GM23248 (cell line): ENCODE measurements at places on chromosomes 6 and 20. TPM values are rescaled to one million over a fixed set of nuclear protein-coding genes. Genes with fewer than 3 reads are reported as not detected.

DNA sequence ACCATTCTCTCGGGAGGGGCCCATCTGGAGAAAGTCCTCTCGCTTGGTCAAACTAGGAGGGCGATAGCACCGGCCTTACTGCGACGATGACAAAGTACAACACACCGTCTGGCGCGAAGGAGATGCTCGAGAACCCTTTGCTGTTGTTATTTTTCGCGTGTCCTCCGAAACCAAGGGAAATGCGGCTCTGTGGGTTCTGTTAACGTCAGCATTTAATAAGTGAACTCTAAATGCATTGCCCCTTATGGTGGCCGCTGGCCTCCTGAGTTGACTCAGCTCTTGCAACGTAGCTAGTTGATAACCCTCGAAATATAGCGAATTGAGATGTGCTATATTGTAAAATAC is 577 bp upstream of the SCAND1 start:
- no peaks in the 10 kb centered on the region for H3K27me3 ChIP-seq
- H3K36me3 ChIP-seq, result no peaks in the 10 kb centered on the region
- H3K4me1 ChIP-seq, result peaks cover 18% of the 10 kb centered on the region
- DNase-seq, result peak; percentile 77
- H3K4me3 ChIP-seq, result peak overlapping the region; percentile 83

GRCh38 chr20:51884561-51884960 is 82.2 kb upstream of the SALL4 start:
- no peak overlapping the region for H3K4me3 ChIP-seq
- no peaks in the 10 kb centered on the region for H3K36me3 ChIP-seq
- H3K4me1 ChIP-seq, result peaks cover 5% of the 10 kb centered on the region; the same call in 1 of the 2 replicates

The BICRAL gene
- 2.4 and 2.5 TPM in 2 replicates for polyA plus RNA-seq

DNA sequence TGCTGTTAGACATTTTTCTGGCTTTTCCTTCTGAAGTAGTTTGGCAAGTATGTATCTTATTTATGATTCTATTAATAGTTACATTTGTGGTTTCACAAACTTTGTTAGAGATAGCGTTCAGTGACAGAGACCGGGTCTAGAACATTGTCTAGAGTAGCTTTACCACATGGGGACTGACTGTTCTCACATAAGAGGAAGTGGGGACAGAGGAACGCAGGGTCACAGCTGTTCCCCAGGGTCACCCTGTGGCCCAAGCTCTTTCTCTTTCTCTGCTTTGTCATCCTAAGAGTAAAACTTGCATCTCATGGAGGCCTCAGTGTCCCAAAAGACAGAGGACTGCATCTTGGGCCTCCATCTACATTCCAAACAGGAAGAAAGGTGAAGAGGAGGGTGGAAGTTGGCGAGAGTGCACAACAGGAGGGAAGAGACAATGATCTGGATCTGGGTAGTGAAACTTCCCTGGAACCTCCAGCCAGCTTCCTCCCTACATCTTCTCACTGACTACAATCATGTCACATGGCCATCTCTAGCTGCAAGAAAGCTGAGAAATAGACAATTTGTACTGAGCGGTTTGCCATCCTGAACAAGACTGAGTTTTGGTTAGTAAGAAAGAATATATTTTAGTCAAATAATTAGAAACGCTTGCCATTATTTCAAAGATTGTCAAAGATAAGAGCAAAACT is 645.8 kb upstream of the ARID1B start:
- H3K36me3 ChIP-seq, result no peaks in the 10 kb centered on the region
- H3K27me3 ChIP-seq, result no peaks in the 10 kb centered on the region
- no peak for DNase-seq

DNA sequence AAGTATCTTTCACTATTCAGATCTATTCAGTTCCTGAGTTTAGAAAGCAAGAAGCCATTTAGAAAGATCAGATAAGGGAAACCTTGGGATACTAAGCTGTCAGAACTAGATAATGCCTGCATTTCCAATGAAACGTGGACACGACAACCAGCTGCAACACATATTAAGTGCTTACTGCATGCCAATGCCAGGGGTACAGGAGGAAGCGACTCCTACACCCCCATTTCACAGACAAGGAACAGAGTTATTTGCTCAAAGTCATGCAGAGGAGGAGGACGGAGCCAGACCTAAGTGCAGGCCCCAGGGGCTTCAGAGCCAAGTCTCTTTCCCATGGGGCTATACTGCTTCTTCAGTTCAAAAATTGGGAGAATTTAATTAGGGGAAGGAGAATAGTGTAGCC is 62.4 kb downstream of the PREX1 start:
- no peak overlapping the region for H3K4me3 ChIP-seq
- peaks cover 12% of the 10 kb centered on the region; the same call in 1 of the 2 replicates for H3K27me3 ChIP-seq
- no peaks in the 10 kb centered on the region for H3K36me3 ChIP-seq
- no peaks in the 10 kb centered on the region for H3K4me1 ChIP-seq

DNA sequence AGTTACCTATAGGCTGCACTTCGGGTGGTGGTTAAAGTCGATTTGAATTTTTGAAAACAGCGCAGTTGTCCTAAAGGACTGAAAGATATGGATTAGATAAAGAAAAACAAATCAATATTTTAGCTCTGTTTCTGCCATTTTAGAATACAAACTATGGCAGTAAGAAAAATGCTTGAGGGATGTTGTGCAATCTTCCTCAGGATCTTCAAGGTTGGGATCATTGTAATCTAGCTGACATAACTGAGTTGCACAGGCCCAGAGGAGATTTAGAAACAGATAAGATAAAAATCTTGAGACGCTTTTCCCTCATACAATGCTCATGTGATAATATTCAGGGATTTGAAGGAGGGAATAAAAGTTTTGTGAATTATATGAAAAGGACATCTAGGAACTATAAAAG is 926 bp downstream of the PEX3 start:
- peak overlapping the region; percentile 49 for H3K27ac ChIP-seq
- H3K4me1 ChIP-seq, result peaks cover 15% of the 10 kb centered on the region
- no peaks in the 10 kb centered on the region for H3K36me3 ChIP-seq
- peak overlapping the region; percentile 87 for H3K4me3 ChIP-seq

The TSBP1 gene
- polyA plus RNA-seq, result not detected in 2 replicates

The SNRNP48 gene
- 9.7 and 11.5 TPM in 2 replicates for polyA plus RNA-seq

The FAM209B gene
- polyA plus RNA-seq, result not detected in 2 replicates

The GPR6 gene
- polyA plus RNA-seq, result not detected in 2 replicates

DNA sequence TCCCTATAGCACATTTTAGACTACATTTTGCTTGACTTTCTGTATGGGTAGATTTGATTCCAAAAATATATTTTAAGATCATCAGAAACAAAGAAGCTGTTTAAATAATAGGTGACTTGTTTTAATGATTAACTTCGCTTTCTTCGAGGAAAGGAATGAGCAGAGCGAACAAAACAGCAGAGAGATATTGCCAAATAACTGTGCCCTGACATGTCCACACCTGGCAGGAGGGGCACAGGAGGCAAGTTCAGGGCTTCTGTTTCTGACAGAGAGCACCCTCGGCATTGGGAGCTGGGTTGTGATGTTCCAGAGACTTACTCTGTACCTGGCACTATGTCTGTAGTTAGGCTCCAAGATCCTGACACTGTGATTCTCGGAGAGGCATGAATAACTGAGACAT is 155.7 kb upstream of the SASH1 start:
- H3K4me1 ChIP-seq, result peaks cover 12% of the 10 kb centered on the region
- DNase-seq, result no peak
- no peaks in the 10 kb centered on the region for H3K27me3 ChIP-seq
- no peaks in the 10 kb centered on the region for H3K36me3 ChIP-seq

DNA sequence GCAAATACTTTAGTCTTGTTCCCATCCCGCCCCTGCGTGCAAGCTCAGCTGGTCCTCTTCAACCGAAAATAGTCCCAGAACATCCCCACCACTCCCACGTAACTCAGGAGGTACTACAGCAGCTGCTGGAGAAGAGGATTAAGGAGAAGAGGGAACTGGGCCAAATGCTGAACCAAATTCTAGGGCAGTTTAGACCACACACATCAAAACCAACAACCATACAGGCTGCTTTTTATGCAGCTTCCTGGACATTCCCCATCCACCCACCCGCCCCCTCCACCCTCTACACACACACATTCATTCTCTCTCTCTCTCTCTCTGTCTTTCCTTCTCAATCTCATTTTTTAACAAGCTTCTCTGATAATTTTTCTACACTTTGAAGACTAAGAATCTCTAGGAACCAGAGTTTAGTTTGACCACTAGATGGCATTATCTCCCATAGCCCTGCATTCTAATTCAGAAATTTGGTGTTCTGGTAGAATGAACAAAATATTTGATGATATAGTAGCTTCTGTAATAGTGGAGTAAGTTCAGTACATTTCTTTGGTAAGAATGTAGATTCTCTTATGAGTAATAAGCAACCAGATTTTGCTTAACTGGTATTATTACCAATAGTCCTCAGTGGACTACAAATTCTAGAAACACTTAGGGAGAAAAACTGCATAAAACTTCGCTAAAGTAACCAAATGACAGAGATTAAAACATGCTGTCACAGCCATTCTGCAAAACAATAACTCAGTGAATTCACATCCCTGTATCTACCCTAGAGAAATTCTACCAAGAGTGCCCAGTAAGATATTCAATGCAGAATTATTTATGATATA is 52.1 kb upstream of the BEND6 start:
- peak overlapping the region; percentile 31 for H3K4me3 ChIP-seq
- DNase-seq, result peak; percentile 74
- H3K36me3 ChIP-seq, result peaks cover 10% of the 10 kb centered on the region; the same call in 1 of the 2 replicates
- peaks cover 53% of the 10 kb centered on the region for H3K4me1 ChIP-seq
- peak overlapping the region; percentile 45 for H3K27ac ChIP-seq

The RNF182 gene
- polyA plus RNA-seq, result 1.8 and 2.0 TPM in 2 replicates

DNA sequence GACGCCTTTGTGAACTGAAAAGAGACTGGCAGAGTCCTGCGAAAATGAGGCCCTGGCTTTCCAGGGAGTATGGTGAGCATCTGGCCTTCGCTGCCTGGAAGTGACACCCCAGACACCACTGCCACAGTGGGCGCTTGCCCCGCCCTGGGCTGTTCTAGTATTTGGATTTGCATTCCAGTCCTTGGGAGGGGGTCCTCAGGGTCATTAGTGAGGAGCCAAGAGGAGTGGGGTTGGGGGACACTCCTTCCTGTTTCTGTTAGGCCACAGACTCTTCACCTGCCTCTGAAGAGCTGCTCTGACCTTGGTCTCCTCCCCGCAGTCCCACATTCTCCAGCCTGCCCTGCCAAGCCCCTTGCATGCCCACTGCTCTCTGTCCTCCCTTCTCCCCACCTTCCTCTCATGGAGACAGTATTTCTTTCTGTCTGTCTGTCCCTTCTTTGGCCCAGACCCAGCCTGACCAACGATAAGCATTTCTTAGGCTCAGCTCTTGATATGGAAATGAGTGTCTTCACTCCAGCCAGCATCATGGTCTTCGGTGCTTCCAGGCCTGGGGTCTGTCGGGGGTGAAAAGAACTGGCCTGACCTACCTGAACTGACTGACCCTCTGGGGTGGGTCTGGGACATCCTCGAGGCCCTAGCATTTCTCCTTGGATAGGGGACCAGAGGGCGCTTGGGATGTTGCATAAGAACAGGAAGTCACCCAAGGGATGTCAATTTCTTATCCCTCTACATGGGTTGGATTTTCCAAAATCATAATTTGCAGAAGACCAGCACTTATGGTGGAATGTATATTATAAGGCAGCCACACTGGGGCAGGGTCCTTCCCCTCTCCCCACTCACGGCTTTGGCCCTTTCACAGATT is 19.4 kb downstream of the SLC9A8 start:
- no peak for DNase-seq
- H3K27me3 ChIP-seq, result no peaks in the 10 kb centered on the region
- peaks cover 3% of the 10 kb centered on the region for H3K36me3 ChIP-seq
- no peak overlapping the region for H3K27ac ChIP-seq
- peaks cover 13% of the 10 kb centered on the region for H3K4me1 ChIP-seq
- no peak overlapping the region for H3K4me3 ChIP-seq

DNA sequence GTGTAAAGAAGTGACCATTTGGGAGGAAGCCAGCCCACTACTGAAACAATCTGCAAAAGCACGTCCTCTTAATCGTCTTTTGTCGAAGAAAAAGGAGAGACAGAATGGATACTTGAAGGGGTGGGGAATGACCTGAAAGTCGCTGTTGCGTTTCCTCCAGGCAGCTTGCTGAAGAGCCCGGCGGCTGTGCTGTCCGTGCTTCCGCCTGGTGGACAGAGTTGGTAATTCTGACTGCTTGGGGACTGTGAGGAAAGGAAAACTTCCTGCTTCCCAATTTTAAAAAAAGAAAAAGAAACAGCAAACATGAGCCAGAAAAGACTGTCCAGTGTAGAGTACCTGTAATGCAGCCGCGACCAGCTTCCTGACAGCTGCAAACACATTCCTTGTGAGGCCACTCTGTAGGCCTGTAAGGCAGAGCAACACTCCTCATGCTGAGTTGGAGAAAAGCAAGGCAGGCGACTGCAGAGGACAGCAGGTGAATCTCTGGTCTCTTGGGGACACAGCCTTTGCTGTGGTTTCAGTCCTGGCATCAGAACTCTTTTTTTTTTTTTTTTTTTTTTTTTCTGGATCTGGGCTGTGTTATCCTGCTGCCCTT is 251.1 kb upstream of the TBX18 start:
- no peak overlapping the region for H3K27ac ChIP-seq
- no peak overlapping the region for H3K4me3 ChIP-seq
- H3K27me3 ChIP-seq, result no peaks in the 10 kb centered on the region
- no peaks in the 10 kb centered on the region for H3K4me1 ChIP-seq
- H3K36me3 ChIP-seq, result no peaks in the 10 kb centered on the region
- DNase-seq, result peak; percentile 24

The MYCT1 gene
- 0.42 TPM in 1 of 2 replicates, not detected in the other for polyA plus RNA-seq

- no peaks in the 10 kb centered on the region for H3K4me1 ChIP-seq
- no peak overlapping the region for H3K27ac ChIP-seq
- H3K27me3 ChIP-seq, result no peaks in the 10 kb centered on the region
- H3K4me3 ChIP-seq, result no peak overlapping the region
These were observed 67.7 kb upstream of the IFNGR1 start for GRCh38 chr6:137286916-137287315.

- H3K4me3 ChIP-seq, result no peak overlapping the region
- H3K27me3 ChIP-seq, result peaks cover 8% of the 10 kb centered on the region
- H3K4me1 ChIP-seq, result no peaks in the 10 kb centered on the region
- H3K36me3 ChIP-seq, result no peaks in the 10 kb centered on the region
- DNase-seq, result peak; percentile 8
These were observed 20.2 kb downstream of the GPR6 start for GRCh38 chr6:109998159-109998785.

- no peak overlapping the region for H3K27ac ChIP-seq
- no peaks in the 10 kb centered on the region for H3K36me3 ChIP-seq
- no peak overlapping the region for H3K4me3 ChIP-seq
- no peaks in the 10 kb centered on the region for H3K27me3 ChIP-seq
- peaks cover 1% of the 10 kb centered on the region; the same call in 1 of the 2 replicates for H3K4me1 ChIP-seq
These were observed 7.7 kb upstream of the HLA-DMA start for GRCh38 chr6:32960563-32960962.

DNA sequence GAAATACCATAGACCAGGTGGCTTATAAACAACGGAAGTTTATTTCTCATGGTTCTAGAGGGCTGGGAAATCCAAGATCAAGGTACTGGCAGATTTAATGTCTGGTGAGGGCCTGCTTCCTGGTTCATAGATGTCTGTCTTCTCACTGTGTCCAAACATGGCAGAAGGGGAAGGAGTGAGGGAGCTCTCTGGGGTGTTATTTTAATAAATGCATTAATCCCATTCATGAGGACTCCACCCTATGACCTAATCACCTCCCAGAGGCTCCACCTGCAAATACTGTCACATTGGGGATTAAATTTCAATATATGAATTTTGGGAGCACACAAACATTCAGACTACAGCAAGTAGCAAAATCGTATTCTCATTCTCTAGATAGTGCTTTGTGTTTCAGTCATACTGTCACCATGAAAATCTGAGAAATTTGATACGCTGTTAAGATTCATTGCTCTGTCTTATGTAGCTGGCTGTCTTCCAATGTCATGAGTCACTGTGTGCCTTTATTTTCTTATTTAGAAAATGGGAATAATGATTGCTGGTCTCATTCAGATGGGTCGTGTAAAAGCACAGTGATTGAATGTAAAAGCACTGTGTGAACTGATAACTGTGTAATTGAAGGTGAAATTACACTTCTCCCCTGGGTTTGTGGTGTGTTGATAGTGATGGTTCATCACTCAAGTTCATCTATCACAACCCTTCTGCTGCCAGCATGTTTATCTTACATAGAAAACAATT is 8.9 kb upstream of the ERVFRD-1 start:
- no peak overlapping the region for H3K4me3 ChIP-seq
- H3K36me3 ChIP-seq, result no peaks in the 10 kb centered on the region
- H3K27me3 ChIP-seq, result no peaks in the 10 kb centered on the region
